ENCODE measurements at places on chromosomes 6 and 20. TPM values are rescaled to one million over a fixed set of nuclear protein-coding genes. Genes with fewer than 3 reads are reported as not detected.

DNA sequence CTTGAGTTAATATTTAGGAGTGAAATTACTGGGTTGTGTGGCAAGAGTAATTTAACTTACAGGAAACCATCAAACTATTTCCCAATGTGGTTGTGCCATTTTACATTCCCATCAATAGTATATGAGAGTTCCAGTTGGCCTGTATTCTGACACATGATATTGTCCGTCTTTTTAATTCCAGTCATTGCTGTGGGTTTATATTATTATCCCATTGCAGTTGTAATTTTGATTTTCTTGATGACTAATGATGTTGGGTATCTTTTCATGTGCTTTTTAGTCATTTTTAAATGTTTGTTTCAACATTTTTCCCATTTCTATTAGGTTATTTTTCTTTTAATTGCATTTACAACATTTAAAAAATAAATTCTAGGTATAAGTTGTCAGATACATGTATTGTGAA, 614.0 kb downstream of the UTRN start:
- DNase-seq = no peak

DNA sequence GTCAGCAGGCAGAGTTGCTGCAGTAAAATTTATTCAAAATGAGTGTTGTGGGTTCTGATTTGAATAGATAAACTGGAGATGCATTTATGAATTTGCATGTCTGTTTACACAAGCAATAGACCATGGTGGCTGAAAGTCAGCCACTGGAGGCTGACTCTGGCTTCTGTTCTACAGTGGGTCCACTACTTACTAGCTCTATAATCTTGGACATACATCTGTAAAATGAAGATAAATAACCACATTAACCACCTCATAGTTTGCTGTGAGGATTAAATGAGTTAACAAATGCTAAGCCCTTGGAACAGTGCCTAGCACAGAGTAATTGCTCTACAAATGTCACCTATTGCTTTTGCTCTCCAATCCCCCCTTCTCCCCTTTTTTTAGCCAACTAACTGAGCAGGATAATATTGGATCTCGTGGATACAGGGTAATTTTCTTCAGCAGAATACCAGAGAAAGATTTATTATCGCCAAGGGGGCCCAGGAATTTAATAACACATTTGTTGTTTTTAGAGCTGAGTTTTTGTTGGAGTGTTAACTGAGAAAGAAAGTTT, 1.4 kb upstream of the PM20D2 start:
- no peak for DNase-seq

- peak; percentile 96 for DNase-seq
Measured at GRCh38 chr20:25223179-25223661, 24.7 kb upstream of the PYGB start.

GRCh38 chr6:111789598-111789997, 83.7 kb downstream of the FYN start:
- DNase-seq = no peak

DNA sequence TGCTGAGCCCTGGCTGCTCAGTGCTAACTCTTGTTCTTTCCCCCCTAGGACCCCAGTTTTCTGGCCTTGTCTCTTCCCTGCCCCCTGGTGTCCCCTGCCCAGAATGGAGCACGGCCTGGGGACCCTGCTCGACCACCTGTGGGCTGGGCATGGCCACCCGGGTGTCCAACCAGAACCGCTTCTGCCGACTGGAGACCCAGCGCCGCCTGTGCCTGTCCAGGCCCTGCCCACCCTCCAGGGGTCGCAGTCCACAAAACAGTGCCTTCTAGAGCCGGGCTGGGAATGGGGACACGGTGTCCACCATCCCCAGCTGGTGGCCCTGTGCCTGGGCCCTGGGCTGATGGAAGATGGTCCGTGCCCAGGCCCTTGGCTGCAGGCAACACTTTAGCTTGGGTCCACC, 11.9 kb downstream of the CCN5 start:
- no peak for DNase-seq

GRCh38 chr6:66127061-66127460, 420.0 kb upstream of the EYS start:
- no peak for DNase-seq

- DNase-seq = peak; percentile 75
Measured at GRCh38 chr6:53986165-53986720, 125.0 kb upstream of the MLIP start.

- DNase-seq = no peak
Measured at GRCh38 chr6:145261758-145262157, 473.6 kb downstream of the EPM2A start.

GMNN gene
- total RNA-seq = 29.6 TPM
